Ammon's horn (tissue), 1 donor: ENCODE measurements at places on chromosomes 13 and 19.
A peak's percentile ranks its signal among the peaks of the same experiment; 100 is the strongest.

DNA sequence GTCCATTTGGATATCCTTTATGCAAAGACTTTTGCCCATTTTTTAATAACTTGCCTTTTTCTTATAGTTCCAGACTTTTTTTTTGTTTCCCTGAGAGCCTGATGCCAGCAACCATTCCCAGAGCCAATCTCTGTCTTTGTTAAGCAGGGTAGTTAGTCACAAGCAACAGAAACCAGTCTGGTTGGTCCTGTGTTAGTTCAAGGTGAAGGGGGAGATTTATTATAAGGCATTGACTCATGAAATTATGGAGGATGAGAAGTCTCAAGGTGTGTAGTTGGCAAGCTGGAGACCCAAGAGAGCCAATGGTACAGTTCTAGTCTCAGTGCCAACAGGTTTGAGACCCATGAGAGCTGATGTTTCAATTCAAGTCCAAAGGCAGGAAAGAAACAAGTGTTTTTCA, 33.0 kb downstream of the GPR12 start:
- DNase-seq = no peak

GRCh38 chr19:50325310-50326100, 3.7 kb downstream of the KCNC3 start:
- peak; percentile 80 for DNase-seq

DNA sequence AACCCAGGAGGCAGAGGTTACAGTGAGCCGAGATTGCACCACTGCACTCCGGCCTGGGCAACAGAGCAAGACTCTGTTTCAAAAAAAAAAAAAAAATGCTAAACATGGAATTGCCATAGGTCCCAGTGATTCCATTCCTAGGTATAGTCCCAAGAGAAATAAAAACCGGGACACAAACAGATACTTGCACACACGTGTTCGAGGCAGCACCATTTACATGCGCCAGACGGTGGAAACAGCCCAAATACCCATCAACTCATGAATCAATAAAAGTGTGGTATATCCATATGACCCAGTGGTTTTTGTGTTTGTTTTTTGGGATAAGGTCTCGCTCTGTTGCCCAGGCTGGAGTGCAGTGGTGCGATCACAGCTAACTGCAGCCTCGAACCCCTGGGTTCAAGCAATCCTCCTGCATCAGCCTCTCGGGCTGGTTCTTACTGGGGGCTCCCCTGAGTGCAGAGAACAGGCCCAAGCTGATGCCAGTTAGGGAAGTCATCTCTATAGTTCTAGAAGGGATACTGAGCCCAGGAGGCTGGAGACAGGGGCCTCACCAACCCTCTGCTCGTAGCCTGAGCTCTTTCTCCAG, 8.5 kb downstream of the KLF2 start:
- no peak for DNase-seq

DNA sequence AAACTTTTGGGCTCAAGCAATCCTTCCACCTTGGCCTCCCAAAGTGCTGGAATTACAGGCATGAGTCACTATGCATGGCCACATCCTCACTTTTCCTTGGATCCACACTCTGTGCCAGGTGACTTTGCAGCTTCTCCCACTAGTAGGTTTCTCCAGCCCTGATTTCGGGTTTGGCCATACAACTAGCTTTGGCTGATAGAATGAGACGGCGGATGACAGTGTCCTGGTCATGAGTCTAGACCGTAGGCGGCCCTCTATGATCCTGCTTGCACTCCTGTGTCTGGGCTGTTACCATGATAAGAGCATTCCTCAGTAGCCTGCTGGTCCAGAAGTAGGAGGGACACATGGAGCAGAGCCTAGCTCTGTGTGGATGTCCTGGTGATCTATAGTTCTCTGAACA, 112.5 kb upstream of the KL start:
- DNase-seq = no peak

- no peak for DNase-seq
Measured at GRCh38 chr13:74300162-74300561, 166.0 kb upstream of the KLF12 start.
